ENCODE measurements at places on chromosomes 16 and 17.

- peak; percentile 57 for DNase-seq
These were observed 48.7 kb downstream of the TEX14 start for GRCh38 chr17:58643147-58643546.

- DNase-seq, result no peak
These were observed 10.5 kb downstream of the VASN start for GRCh38 chr16:4381935-4382794.

DNA sequence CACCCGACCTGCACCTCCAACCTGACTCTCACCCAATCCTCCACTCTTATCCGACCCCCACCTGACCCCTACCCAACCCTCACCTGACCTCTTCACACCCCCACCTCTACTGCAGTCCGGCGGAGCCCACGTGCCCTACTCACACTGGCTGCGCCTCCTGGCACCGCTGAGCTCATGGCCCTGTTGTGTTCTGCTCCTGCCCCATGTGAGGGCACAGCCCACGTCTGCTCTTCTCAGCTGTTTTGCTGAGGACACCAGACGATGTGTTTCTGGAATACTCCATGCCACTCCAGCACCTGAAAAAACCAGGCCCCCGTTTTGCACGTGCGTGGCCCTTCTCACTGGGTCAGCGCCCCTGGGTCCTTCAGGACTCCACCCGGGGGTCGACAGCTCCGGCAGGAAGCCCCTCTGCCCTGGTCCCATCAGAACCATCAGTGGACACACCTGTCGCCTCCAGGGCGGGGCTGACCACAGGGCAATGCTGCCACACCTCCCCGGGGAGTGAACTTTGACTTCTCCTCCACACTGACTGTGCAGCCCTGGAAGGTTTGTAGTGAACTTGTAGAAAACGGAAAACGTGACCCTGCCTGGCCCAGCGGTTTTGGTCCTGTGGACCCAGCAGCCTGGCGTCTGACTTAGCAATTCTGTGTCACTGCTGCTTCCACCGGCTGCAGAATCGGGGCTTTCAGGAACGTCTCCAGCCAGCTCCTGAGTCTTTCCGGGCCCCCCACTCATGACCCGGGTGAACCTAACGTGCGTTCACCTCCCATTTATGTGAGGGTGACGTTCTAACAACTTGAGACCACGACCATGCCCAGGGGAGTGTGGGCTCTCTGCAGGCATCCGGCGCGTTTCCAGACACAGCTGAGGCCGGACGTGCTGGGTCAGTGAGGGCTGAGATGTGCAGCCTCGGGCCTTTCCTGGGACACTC lies 5.7 kb upstream of the RAB40B start:
- DNase-seq, result no peak

GRCh38 chr16:84603140-84603816 lies 14.6 kb downstream of the COTL1 start:
- DNase-seq, result peak; percentile 93

- DNase-seq, result no peak
These were observed 16.4 kb downstream of the CDK5RAP3 start for GRCh38 chr17:47987240-47987835.

GRCh38 chr17:5809056-5809455 lies 224.7 kb upstream of the NLRP1 start:
- no peak for DNase-seq

- no peak for DNase-seq
These were observed 54.6 kb downstream of the GPRC5B start for GRCh38 chr16:19829844-19830692.

GRCh38 chr16:29319726-29320125 lies 86.8 kb downstream of the NPIPB11 start:
- no peak for DNase-seq

GRCh38 chr17:17830740-17831207 lies 6.0 kb downstream of the SREBF1 start:
- DNase-seq, result no peak

DNA sequence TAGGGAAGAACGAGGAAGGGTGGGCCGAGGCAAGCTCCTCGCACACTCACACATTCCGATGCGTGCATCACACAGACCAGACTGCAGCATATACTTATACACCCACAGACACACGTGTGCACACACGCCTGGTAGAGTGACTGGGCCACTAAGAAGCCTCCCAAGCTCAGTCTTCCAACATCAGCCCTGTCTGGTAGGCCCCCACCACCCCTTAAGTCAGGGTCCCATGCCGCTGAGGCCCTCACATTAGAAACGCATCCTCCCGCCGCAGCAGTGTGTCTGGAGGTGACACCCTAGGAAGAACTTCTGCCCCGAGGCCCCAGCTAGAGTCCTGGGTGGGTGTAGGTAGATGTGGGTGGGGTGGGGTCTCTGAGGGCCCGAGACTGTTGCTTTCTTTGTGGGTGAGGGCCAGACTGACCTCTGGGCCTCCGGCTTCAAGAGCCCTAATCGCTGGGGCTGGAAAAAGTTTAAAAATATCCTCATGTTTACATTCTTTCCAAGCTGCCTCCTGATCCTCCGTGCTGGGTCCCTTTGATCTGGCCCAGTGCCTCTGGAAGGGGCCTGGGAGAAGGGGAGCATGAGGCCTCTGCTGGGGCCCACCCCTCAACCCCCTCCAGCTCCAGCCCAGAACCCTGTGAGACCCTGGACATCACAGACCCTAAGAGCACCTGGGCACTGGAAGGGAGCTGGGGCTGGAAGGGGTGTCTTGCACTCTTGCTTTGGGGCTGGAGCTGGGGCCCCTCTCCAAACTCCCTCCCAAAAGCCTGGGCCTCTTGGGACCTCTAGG lies 13.6 kb downstream of the CDH16 start:
- DNase-seq, result no peak

- no peak for DNase-seq
These were observed 9.3 kb downstream of the UBE2G1 start for GRCh38 chr17:4357030-4357628.

GRCh38 chr16:89295915-89296314 lies 78.4 kb downstream of the ZNF778 start:
- DNase-seq, result no peak

- DNase-seq, result no peak
These were observed 1.0 kb downstream of the FZD2 start for GRCh38 chr17:44558334-44558709.

DNA sequence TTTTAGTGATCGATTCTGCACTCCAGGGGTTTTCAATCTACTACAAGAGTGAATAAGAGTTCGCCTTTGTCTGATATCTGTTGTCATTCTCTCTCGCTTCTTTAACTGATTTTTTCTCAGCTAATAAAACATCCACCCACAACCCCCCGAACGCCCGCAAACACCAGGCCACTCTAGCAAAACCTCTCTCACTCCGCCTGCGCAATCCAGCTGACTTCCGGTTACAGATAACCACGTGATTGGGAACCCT lies 338 bp upstream of the RPL19 start:
- DNase-seq, result peak; percentile 84

- DNase-seq, result no peak
These were observed 36.9 kb downstream of the SOCS3 start for GRCh38 chr17:78322858-78323455.

GRCh38 chr17:74864866-74865395 lies 5.2 kb upstream of the GRIN2C start:
- no peak for DNase-seq

DNA sequence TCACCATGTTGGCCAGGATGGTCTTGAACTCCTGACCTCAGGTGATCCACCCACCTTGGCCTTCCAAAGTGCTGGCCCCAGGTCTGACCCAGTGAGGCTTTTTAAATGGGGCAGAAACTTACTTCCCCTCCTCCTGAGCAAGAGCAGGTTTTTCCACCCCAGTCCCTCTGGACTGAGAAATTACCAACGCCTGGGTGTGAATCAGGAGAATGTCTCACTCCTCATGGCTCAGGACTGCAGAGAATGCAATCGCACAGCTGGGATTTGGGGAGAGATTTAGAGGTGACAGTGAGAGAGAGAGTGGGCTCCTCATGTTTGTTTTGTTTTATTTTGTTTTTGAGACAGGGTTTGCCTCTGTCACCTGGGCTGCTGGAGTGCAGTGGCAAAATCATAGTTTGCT lies 203.6 kb downstream of the RAB11FIP4 start:
- DNase-seq, result no peak

GRCh38 chr16:83513008-83513755 lies 294.6 kb upstream of the HSBP1 start:
- DNase-seq, result peak; percentile 59

DNA sequence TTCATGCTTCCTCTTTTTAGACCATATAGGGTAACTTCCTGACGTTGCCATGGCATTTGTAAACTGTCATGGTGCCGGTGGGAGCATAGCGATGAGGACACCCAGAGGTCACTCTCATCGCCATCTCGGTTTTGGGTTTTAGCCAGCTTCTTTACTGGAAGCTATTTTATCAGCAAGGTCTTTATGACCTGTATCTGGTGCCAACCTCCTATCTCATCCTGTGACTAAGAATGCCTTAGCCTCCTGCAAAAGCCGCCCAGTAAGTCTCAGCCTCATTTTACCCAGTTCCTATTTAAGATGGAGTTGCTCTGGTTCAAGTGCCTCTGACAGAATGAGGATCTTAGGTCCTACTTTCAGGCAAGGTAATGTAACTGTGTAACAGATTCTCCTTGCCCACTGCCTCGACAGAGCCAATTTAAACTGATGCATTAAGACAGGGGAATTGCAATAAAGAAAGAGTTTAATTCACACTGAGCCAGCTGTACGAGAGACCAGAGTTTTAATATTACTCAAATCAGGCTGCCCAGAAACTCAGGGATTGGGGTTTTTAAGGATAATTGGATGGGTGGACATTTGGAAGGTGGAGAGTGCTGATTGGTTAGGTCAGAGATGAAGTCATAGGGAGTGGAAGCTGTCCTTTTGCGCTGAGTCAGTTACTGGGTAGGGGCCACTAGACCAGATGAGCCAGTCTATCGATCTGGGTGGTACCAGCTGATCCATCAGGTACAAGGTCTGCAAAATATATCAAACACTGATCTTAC lies 59.9 kb upstream of the ATF7IP2 start:
- DNase-seq, result no peak

- no peak for DNase-seq
These were observed 12.2 kb downstream of the SLC13A5 start for GRCh38 chr17:6700948-6701307.

DNA sequence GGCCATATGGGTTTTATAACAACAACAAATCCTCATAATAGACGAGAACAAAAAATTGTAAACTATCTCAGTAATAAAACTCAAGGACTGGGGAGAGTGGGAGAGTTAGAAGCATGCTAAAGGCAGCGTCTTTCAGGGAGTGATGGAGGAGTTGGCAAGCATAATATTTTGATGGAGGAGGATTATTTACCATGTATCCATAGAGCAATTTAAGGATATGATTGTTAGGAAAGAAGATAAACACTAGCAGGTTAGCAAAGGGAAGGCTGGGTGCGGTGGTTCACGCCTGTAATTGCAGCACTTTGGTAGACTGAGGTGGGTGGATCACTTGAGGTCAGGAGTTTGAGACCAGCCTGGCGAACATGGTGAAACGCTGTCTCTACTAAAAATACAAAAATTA lies 27.8 kb downstream of the BCL7C start:
- DNase-seq, result no peak

DNA sequence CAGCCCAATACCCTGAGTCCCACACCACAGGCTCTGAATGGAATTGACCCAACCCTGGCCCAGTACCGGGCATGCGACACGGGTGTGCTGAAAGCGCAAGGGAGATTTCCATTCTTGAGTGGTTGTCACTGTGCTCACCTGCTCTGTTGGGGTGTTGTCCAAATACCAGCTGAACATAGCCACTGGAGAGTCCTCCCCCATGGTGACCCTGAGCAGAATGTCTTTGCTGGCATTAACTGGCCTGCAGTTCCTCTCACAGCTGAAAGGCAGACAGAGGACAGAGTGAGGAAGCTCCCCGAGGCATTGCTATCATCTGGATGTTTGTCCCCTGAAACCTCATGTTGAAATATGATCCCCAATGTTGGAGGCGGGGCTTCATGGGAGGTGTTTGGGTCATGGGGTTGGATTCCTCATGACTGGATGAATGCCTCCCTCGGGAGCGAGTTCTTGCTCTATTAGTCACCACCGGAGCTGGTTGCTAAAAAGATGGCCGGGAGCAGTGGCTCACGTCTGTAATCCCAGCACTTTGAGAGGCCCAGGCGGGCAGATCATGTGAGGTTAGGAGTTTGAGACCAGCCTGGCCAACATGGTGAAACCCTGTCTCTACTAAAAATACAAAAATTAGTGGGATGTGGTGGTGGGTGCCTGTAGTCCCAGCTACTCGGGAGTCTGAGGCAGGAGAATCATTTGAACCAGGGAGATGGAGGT lies 57.3 kb upstream of the BCO1 start:
- peak; percentile 92 for DNase-seq

- no peak for DNase-seq
These were observed 701.1 kb downstream of the WWOX start for GRCh38 chr16:78800523-78800922.

DNA sequence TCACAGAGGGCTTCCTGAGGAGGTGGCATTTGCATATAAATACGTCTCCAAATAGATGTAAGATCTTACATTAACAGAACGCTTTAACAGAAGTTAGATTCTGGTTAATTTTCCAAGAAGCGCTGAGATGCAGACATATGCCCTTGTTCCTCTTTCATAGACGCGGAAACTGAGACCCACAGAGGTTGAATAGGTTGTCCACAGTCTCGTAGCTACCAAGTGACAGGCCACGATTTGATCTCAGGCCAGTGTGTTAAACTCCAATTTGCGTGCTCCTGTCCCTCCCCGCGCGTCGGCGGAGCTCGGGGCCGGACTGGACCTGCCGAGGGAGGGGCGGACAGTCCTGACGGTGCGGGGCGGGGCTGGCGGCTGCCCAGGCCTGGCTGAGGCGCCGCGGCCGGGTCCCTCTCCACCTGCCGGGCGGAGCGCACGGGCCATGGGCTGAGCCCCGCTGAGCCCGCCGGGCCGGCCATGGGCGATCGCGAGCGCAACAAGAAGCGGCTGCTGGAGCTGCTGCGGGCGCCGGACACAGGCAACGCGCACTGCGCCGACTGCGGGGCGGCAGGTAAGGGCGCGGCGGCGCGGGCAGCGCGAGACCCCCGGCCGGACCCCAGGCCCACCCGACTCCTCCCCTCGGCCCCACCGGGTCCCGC lies at the start of gene ADAP2:
TSS of gene ADAP2 (plus strand) at position 402 of the 653 bp plus-strand sequence. CDS start at position 472, 70 bp downstream.
- DNase-seq, result no peak

DNA sequence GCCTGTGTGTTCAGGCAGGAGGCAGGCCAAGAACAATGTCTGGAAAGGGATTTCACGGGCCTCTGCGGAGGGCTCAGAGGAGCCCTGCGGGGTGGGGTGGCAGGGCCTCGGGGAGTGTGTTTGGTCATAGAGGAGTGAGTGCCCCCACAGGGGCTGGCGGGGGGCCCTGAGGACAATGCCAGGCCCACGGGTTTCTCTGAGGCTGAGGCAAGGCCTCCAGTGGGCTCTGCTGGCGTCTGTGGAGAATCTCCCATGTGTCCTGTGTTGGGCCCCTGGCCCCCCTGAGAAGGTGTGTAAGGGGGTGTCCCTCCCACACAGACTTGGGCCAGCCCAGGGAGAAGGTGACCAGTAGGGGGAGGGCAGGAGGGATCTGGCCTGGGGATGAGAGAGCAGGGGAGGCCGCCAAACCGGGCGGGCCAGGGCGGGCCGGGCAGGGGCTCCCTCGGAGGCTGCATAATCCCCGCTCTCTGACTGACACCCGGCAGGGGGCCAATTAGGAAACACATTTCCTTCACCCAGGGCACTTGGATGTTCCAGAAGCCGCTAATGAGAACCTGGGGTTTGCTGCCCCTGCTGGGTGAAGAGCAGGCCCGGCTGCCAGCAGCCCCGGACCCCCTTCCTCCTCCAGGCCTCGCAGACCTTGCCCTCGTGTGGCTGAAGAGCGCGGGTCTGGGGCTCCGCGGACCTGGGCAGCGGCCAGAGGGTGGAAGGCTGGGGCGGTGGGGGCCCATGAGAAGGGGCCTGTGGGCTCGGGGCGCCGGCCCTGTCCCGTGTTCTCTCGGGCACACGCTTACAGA lies 204.2 kb downstream of the NTN1 start:
- no peak for DNase-seq

GRCh38 chr17:37081287-37081686 lies 132.5 kb downstream of the AATF start:
- no peak for DNase-seq

All from non-pigmented ciliary epithelial cell (primary cell).